Spleen (tissue), 13 donors: ENCODE measurements at places on chromosomes 1 and 21. TPM values are rescaled to one million over a fixed set of nuclear protein-coding genes. Genes with fewer than 3 reads are reported as not detected.

HCN3 gene
- 1.6 TPM for polyA plus RNA-seq

MARK1 gene
- 0.59 TPM for polyA plus RNA-seq

SEC16B gene
- 2.9 TPM for polyA plus RNA-seq

SYNC gene
- polyA plus RNA-seq, result 4.5 TPM

RNU1-3 gene
- polyA plus RNA-seq, result not detected

DNA sequence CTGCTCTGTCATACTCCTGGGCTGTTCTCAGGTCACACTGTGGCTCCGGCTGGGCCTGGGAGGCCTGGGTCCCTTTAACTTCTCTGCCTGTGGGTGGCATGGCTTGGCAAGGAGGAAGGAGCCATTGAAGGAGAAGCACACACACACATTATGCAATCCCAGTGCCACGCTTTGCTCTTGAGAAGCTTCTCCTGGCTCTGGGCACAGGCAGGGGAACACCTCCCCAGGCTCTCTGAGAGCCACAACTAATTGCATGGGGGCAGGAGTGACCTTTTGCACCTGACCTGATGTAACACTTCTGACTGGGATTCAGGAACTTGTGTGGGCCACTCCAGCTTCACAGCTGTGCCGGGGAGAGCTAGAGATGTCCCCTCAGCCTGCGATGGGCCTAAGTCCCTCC lies 23.1 kb downstream of the LGR6 start:
- no peak overlapping the region for H3K27ac ChIP-seq
- DNase-seq, result no peak
- no peak overlapping the region for H3K4me3 ChIP-seq

DNA sequence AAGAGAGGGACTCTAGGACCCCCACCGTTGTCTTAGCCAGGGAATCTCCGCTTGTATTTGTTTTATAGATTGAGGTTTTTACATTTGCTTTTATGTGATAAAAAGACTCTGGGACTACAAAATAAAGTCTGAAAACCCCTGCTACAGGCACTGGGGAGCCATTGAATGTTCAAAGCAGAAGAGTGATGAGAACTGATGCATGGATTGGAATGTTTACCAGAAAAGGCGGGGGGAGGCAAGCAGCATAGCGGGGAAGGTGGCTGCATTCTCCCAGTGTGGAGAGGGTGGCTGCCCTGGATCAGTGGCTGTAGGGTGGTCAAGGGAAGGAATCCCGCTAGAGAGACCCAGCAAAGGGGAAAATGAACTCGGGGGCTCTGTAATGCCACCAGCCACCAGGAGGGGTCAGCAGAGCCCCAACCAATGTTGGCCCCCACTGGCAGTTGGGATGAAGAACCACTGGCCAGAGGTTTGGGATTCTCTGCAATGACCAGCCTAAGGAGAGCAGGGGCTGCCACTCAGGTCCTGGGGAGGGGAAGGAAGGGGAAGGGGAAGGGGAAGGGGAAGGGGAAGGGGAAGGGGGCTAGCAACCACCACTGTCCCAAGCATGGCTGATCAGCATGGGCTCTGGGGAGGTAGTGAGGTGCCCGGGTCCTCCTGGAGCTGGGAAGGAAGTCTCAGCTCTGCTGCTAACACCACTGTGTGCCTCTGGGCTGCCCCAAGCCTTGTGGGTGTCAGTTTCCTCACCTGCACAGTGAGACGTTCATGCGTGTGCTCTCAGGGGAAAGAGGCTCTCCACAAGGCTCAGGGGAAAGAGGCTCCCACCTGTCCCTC lies 19.2 kb upstream of the PEF1 start:
- no peak overlapping the region for H3K27ac ChIP-seq
- no peaks in the 10 kb centered on the region for H3K36me3 ChIP-seq
- H3K4me3 ChIP-seq, result no peak overlapping the region

DNA sequence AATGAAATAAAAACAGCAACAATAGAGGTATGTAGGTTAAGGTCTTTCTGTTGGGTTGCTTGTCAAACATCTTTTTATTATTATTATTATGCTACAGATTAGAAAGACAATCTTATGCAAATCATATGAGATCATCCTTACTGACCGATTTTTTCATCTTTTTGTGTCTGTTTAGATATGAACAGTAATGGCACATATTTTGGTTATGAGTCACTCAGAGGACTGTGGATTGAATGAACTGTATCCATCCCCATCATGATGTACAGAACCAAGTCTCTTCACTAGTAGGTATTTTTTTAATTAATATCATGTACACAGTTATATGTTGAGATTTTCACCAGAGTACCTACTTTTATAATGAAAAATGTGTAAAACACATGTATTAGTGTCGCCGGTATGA lies 159.1 kb downstream of the CHRM3 start:
- no peaks in the 10 kb centered on the region for H3K36me3 ChIP-seq

DNA sequence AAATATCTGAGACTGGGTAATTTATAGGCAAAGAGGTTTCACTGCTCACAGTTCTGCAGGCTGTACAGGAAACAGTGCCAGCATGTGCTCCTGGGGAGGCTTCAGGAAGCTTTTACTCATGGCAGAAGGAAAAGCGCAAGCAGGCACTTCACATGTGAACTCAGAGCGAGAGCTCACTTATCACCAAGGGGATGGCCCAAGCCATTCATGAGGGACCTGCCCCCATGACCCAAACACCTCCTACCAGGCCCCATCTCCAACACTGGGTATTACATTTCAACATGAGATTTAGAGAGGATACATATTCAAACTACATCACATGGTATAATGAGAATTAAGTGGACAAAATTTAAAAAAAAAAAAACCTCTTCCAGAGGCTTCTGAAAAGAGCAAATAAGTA lies 13.7 kb downstream of the WASF2 start:
- no peak overlapping the region for H3K27ac ChIP-seq
- no peak overlapping the region for H3K4me3 ChIP-seq
- H3K27me3 ChIP-seq, result no peaks in the 10 kb centered on the region
- H3K36me3 ChIP-seq, result no peaks in the 10 kb centered on the region
- DNase-seq, result no peak

- H3K27ac ChIP-seq, result peak overlapping the region; percentile 76
- H3K4me1 ChIP-seq, result peaks cover 31% of the 10 kb centered on the region
- H3K36me3 ChIP-seq, result peaks cover 73% of the 10 kb centered on the region
- no peak for DNase-seq
- no peak overlapping the region for H3K4me3 ChIP-seq
Observed at GRCh38 chr1:27990920-27991537, 31.3 kb downstream of the XKR8 start.

DNA sequence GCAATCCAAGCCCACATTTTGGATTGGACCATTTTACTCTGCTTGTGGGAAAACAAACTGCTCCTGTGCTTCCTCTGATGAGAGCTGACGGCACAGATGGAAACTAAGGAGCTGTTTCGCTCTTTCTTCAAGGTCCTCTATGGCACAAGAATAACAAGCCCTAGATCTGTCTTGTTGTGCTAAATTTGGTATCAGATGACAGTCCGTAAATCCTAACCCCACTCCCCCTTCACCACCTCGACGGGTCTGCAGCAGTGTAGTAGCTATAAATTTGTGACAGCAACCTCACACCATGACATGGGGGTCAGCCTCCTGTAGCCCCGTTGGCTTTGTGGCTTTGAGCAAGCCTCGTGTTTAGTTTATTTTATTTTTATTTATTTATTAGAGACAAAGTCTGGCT lies 85.9 kb downstream of the ADSS2 start:
- no peak for DNase-seq
- H3K27ac ChIP-seq, result no peak overlapping the region
- no peaks in the 10 kb centered on the region for H3K27me3 ChIP-seq

GRCh38 chr1:195173753-195174152 lies 1434.5 kb downstream of the KCNT2 start:
- no peaks in the 10 kb centered on the region for H3K36me3 ChIP-seq
- H3K4me1 ChIP-seq, result no peaks in the 10 kb centered on the region
- no peak overlapping the region for H3K27ac ChIP-seq
- no peaks in the 10 kb centered on the region for H3K27me3 ChIP-seq
- H3K4me3 ChIP-seq, result no peak overlapping the region
